Smooth muscle cell of the brain vasculature (primary cell): ENCODE measurements at places on chromosomes 12 and 14.

- peak; percentile 70 for DNase-seq
Observed at GRCh38 chr12:50070314-50071060, 13.1 kb downstream of the ASIC1 start.

DNA sequence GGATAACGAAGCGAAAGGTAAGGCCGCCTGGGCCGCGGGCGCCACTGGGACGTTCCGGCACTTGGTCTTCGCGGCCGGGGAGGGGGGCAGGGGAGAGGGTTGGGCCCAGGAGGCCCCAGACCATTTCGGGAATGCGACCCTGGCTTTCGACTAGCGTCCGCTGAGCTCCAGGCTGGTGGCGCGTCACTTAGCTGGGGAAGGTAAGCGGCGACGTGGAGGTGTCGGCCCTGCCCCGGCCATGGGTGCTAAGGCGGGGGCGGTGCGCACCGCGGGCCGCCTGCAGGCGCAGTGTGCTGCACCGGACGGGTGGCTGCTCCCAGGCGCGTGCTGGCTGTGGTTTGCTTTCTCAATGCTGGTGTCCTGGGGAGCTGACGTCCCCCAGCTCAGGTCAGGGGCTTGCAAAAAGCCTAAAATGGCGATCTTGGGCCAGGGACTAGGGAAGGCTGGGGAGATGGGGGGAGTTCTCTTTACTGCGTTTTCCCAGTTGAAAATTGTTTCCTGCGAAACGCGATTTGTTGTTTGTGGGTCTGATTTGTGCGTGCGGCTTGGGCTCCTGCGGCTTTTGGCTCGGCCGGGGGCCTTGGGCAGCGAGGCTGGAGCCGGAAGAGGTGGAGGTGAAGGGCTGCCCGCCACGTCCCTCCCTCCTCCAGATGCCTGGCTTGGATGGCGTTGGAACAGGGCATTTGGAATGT lies 1.2 kb downstream of the HOXC10 start:
- no peak for DNase-seq

GRCh38 chr12:105319691-105320209 lies 10.7 kb upstream of the C12orf75 start:
- DNase-seq, result no peak

DNA sequence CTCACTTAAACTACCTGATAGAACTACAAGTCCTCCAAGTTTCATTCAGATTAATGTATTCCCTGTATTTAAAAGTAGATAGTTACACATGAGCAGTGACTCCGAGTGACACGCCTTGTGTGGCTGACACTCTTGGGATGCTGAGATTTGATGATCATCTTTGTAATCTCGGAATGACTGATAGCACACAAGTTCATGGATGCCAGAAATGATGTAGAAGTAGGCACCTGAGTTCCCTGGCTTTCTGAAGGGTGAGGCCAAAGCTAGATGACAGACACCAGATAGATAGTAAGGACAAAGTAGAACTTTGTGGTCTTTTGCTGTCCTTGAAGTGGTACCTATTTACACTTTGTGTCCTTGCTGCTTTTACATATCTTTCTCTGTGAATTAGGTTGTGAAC lies 491.2 kb downstream of the PCNX1 start:
- DNase-seq, result no peak

DNA sequence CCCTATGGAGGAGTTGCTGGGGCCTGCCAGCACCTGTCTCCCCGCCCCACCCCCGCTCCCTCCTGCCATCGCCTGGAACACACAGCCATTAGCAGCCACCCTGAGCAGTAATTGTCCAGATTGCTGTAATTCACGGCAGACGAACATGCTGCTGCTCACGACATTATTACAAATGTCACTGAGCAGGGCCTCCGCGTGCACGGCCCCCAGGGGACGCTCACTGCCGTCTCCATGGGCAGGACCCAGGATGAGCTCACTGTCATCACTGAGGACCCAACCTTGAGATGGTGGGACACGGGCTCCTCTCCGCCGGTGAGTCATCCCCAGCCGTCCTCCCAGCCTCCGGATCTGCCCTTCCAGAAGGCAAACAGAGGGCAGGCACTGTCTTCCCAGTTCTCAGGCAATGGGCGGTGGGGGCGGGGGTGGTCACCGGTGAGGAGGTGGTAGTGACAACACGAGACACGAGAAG lies 100.4 kb downstream of the RFLNA start:
- no peak for DNase-seq

- no peak for DNase-seq
Observed at GRCh38 chr14:71362920-71363584, 455.8 kb downstream of the PCNX1 start.

- DNase-seq, result no peak
Observed at GRCh38 chr14:101412739-101413138, 148.6 kb upstream of the DIO3 start.

GRCh38 chr14:69268223-69268622 lies 8.3 kb downstream of the GALNT16 start:
- no peak for DNase-seq

DNA sequence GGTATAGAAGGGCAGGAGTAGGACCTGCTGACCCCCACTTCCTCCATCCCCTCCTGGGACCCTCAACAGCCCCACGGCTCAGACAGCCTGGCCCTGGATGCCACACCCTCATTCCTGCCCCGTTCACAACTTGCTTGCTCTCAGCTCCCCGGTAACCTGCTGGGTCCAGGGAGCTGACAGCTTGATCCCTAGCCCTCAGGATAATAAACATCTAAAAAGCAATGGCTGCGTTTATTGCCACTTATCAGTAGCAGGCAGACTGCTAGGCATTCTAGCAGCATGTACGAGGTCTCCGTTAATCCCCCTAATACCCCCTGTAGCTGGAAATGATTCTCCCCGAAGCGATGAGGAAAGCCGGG lies 24.3 kb upstream of the RPLP0 start:
- DNase-seq, result no peak

DNA sequence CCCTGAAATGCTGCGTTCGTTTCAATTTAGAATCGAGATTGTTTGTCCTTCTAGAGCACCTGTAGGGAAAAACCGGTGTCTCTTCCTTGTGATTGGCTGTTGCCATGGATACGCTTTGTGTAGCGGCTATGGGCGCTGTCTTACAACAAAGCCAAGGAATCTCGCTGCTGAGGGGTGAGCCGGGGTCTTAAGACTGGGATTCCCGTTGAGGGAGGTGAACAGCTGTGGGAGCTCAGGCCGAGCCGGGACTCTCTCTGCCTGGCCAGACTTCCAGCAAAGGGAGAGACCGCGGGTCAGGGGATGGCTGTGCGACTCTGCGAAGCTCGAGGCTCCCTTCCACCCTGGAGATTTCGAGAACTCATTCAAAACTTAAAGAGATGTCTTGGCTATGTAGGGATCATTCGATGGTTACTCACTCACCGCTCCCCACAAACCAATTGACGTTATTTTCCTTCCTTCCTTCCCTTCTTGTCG lies at the start of the genes LRRIQ1 and TSPAN19:
Gene LRRIQ1, plus strand, starts transcription at position 118 of the 474 bp plus-strand sequence. CDS start 1,826 bp downstream, outside the sequence.
Gene TSPAN19, minus strand, starts transcription at position 44 of the 474 bp plus-strand sequence. CDS start 6,331 bp downstream, outside the sequence.
- peak; percentile 77 for DNase-seq

DNA sequence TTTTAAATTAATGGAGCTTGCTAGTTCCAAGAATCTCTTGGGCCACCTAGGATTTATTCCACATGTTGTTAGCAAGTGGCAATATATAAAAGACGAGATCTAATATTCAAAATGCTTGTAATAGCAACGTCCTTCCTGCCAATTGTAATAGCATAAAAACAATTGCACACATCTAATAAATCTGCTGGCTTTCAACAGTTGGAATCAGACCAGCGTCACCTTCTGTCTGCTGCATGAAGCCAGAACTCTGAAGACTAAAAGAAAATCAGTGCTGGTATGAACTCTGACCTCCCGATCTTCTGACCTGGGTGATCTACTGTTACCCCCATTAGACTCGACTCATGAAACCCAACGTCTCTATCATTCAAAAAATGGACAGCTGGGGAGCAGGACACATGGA lies 100.6 kb downstream of the DIO2 start:
- no peak for DNase-seq

- no peak for DNase-seq
Observed at GRCh38 chr12:25977047-25977446, 18.6 kb downstream of the RASSF8 start.

DNA sequence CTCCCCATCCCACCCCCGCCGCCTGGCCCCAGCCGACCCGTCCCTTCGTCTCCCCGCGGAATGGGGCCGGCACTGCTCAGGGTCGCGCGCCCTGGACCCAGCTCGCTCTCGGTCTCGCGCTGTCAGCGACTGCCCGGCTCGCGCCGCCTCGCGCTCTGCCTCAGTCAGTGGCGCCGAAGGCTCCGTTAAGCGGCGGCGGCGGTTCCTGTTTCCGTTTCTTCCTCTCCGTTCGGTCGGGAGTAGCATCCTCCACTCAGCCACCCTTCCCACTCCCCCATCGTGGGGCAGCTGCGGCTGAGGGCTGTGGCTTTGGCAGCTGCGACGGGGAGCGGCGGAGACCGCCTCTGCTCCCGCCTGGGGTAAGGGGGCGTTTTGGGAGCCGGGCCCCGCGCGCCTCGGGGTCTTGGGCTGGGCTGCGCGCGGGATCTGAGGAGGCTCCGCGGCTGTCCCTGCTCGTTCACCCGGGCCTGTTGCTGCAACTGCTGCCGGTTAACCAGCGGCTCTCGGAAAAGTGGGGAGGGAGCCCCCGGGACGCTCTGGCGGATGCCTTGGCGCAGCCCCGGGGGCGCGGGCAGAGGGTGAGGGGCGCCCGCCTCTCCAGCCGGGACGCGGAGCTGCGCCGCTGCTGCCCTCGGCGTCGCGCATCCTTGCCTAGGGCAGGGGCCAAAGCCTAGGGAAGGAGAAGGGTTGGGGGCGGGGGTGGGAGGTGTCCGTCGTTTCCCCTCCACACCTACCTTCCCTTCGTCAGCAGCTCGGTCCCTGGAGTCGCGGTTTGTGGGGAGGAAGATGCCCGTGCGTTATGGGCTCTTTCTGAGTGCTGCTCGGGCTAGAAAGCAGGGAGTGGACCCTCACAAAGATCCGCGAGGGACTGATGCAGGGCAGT lies 567 bp downstream of the FUT8 start:
- no peak for DNase-seq

DNA sequence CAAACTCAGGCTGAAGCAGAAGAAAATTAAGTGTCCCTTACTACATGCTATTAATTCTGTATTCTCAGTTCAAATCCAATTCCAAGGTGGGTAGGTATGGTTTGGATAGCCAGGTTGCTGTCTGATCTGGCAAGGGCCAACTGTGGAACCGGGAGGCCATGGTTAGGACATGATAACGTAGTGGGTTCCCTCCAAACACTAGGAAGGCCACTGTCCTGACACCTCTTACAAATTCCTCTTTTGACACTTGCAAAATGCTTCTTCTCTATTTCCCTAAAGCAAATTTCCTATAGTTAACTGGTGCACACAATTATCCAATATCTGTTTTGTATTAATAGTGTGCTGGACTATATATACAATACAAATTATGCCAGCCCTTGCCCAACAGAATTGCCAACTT lies 70.8 kb downstream of the RNF34 start:
- DNase-seq, result no peak

DNA sequence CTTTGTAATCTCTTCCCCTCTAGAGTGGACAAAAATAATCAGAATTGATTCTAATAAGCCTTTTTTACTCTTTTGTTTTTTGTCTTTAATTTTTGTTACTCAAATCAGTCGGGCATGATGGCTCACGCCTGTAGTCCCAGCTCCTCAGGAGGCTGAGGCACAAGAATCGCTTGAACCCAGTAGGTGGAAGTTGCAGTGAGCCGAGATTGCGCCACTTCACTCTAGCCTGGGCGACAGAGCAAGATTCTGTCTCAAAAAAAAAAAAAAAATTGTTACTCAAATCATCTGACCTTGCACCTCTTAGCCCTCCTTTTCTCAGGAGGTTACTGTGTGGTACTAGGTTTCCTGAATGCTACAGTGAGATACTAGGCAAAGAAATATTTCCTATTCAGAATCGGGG lies 280.6 kb downstream of the PDZRN4 start:
- no peak for DNase-seq

GRCh38 chr12:54431911-54432814 lies 13.1 kb upstream of the ITGA5 start:
- no peak for DNase-seq

GRCh38 chr14:23078692-23079116 lies 16.2 kb downstream of the ACIN1 start:
- DNase-seq, result peak; percentile 82

DNA sequence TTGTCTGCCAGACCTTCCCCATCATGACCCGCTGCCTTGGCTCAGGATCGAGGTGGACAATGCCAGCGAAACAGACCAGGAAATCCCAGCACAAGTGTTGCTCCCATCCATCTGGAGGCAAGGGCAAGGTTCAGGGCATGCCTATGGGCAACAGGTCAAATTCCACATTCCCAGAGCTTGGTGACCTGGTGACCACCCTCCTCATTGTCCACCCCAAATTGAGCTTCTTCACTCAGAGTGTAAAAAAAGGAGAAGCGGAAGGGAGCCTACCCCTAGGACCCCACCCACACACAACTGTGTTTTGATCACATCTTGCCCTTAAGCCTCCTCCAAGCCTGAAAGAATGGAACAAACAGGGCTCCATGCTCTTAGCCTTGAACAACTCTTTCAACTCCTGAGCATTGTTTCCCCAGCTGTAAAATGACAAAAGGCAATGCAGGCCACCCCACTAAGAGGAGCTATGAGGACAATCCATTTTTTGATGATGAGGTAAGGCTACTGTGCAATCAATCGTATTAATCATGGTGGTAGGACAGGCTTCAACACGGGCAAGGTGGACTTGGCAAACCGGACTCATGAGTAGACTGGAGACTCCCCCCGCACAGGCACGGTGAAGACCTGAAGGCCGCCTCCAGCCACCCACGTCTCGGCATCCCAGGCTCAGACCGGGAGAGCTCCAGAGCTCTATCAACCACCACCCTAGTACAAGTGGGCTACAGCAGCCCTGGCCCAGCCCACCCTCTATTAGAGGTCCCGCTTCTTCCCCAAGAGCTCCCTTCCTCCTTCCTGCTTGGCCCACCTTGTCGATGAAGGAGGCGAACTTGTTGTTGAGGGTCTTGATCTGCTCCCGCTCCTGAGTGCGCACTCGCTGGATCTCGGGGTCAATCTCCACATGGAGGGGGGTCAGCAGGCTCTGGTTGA lies 866 bp downstream of the KRT79 start:
- DNase-seq, result no peak

DNA sequence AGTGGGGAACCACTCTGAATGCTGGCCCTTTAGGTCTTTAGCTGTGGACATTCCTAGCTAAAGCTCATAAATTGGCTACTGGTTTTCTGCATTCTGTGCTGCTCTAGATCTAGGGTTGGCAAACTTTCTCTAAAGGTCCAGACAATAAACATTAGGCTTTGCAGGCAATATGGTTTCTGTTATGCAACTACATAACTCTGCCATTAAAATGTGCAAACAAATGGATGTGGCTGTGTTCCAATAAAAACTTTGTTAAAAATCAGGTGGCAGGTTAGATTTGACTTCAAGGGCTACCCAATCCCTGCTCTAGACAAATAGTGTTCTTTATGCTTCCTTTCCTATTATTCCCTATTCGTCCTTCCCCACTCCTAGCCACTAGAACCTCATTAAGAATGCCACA lies 6.8 kb upstream of the LRRC9 start:
- no peak for DNase-seq

DNA sequence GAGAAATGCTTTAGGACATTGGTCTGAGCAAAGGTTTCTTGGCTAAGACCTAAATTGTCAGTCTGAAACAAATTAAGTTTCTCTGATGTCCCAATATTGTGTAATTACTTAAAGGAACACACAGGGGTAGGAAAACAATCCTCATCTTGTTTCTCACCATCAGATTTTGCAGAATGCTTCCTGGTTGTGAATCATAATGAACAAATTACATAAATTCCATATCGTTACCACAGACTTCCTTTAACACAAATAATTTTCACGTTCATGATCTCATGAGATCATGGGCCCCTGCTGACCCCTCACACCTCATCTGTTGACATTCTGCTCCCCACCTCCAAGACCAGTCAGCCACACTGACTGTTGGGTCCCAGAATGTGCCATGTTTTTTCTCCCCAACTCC lies 194.1 kb downstream of the MON2 start:
- no peak for DNase-seq

- DNase-seq, result no peak
Observed at GRCh38 chr14:46902837-46903236, 251.3 kb upstream of the RPL10L start.

- no peak for DNase-seq
Observed at GRCh38 chr12:117361905-117362304, 479 bp upstream of the NOS1 start.
